ENCODE measurements at places on chromosomes 3 and 15. TPM values are rescaled to one million over a fixed set of nuclear protein-coding genes. Genes with fewer than 3 reads are reported as not detected.

ZNF770 gene
- 22.3 TPM for total RNA-seq

WDR93 gene
- not detected for total RNA-seq

MAP6D1 gene
- 10.8 TPM for total RNA-seq

STRIT1 gene
- not detected for total RNA-seq

GHRL gene
- total RNA-seq, result 1.1 TPM

PLCB2 gene
- 8.7 TPM for total RNA-seq

RBPMS2 gene
- total RNA-seq, result not detected

NANOGP8 gene
- total RNA-seq, result not detected

HMCES gene
- total RNA-seq, result 169 TPM

CCR1 gene
- not detected for total RNA-seq

ZDHHC3 gene
- total RNA-seq, result 93.4 TPM

RLBP1 gene
- total RNA-seq, result not detected

DYNC1LI1 gene
- total RNA-seq, result 26.6 TPM

TPRG1 gene
- not detected for total RNA-seq

- peaks cover 46% of the 10 kb centered on the region for H3K4me1 ChIP-seq
- DNase-seq, result peak; percentile 76
Measured at GRCh38 chr15:49145651-49146609, 9.5 kb downstream of the COPS2 start.

- peak; percentile 93 for DNase-seq
- peaks cover 70% of the 10 kb centered on the region for H3K4me1 ChIP-seq
- peak overlapping the region; percentile 60 for H3K4me3 ChIP-seq
- H3K36me3 ChIP-seq, result no peaks in the 10 kb centered on the region
- peak overlapping the region; percentile 96 for H3K27ac ChIP-seq
- no peaks in the 10 kb centered on the region for H3K27me3 ChIP-seq
Measured at GRCh38 chr15:90046911-90047392, 45.8 kb downstream of the ZNF710 start.

- no peak overlapping the region for H3K4me3 ChIP-seq
- DNase-seq, result no peak
- H3K27ac ChIP-seq, result no peak overlapping the region
- H3K36me3 ChIP-seq, result peaks cover 38% of the 10 kb centered on the region
- H3K27me3 ChIP-seq, result no peaks in the 10 kb centered on the region
- no peaks in the 10 kb centered on the region for H3K4me1 ChIP-seq
Measured at GRCh38 chr15:40985541-40986330, 32.5 kb downstream of the CHAC1 start.

GRCh38 chr3:21729331-21729730, 21.7 kb downstream of the ZNF385D start:
- H3K4me1 ChIP-seq, result no peaks in the 10 kb centered on the region
- H3K27me3 ChIP-seq, result no peaks in the 10 kb centered on the region
- DNase-seq, result no peak

- DNase-seq, result no peak
- H3K36me3 ChIP-seq, result no peaks in the 10 kb centered on the region
- no peaks in the 10 kb centered on the region for H3K27me3 ChIP-seq
- H3K4me3 ChIP-seq, result no peak overlapping the region
- H3K4me1 ChIP-seq, result no peaks in the 10 kb centered on the region
Measured at GRCh38 chr15:86840996-86841395, 761.3 kb downstream of the AGBL1 start.

GRCh38 chr3:106348139-106348690, 479.4 kb upstream of the CBLB start:
- H3K4me1 ChIP-seq, result no peaks in the 10 kb centered on the region
- DNase-seq, result no peak
- no peaks in the 10 kb centered on the region for H3K27me3 ChIP-seq

DNA sequence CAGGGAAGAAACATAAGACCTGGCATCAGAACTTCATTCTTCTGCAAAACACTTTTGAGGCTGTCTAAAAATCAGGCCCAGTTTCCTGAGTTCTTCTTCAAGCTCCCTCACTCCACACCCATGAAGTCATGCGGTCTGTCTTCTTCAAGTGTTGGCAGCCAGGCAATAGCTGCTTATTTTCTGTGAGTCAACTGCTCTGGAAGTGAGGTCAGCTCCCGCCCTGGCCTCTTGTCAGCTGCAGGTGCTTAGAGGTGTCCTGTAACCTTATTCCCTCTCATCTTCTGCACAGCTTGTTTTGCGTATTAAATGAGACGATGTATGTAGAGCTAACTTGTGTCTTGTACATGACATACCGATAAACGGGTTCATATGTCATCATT, 226.1 kb downstream of the ADAMTS17 start:
- DNase-seq, result no peak
- no peaks in the 10 kb centered on the region for H3K4me1 ChIP-seq
- no peaks in the 10 kb centered on the region for H3K36me3 ChIP-seq
- H3K27ac ChIP-seq, result no peak overlapping the region
- 0 out of 2 replicates have a peak, but pooled peaks cover 3% of the 10 kb centered on the region for H3K27me3 ChIP-seq

GRCh38 chr15:98826658-98827057, 178.3 kb downstream of the IGF1R start:
- DNase-seq, result no peak
- no peaks in the 10 kb centered on the region for H3K27me3 ChIP-seq
- H3K27ac ChIP-seq, result no peak overlapping the region
- no peak overlapping the region for H3K4me3 ChIP-seq
- H3K4me1 ChIP-seq, result no peaks in the 10 kb centered on the region

- H3K4me3 ChIP-seq, result no peak overlapping the region
- H3K27ac ChIP-seq, result no peak overlapping the region
- no peaks in the 10 kb centered on the region for H3K27me3 ChIP-seq
- DNase-seq, result no peak
Measured at GRCh38 chr3:159502986-159503385, 485.6 kb upstream of the IL12A start.

DNA sequence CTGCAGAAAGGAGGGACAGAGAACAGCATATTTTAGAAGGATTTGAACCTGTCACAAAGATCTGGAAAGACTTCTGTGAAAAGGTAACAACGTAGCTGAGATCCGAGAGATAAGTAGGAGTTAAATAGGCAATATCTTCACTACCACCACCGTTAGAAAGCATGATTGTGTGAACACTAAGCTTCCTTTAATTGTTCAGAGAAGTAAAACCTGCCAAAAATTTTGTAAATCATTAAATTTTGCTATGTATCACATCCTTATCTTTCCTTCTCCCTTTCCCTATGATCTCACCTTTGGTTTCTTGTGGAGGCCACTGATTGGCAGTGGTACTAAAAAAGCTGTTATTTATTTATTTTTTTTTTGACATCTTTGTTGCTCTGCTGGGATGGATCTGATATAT, 346.9 kb downstream of the NLGN1 start:
- H3K27me3 ChIP-seq, result no peaks in the 10 kb centered on the region
- H3K4me1 ChIP-seq, result no peaks in the 10 kb centered on the region
- H3K4me3 ChIP-seq, result no peak overlapping the region
- no peaks in the 10 kb centered on the region for H3K36me3 ChIP-seq

DNA sequence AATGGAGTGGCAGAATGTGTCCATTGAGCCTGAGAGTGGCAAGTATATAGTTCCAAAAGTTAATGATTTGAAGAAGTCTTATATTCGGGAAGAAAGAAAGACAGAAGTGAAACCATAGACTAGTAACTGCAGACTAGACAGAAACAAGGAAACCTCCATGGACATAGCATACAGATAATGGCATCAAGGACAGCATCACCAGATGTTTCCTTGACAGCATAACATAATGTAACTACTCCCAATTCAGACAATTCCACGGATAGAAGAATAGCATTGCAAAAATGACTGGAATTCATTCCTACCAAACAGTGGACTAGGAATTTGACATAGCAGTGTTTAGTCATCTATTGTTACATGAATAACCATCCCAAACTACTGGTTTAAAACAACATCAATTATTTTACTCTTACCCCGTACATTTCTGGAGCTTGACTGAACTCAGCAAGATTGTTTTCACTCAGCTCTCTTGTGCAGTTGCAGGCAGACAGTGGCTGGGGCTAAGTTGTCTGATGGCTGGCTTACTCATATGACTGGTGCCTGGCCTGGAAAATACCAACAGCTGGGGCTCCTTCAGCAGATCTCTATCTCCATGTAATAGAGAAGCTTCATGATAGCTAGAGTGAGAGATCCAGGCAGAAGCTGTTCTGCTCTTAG, 109.7 kb upstream of the GADL1 start:
- no peak for DNase-seq
- no peaks in the 10 kb centered on the region for H3K4me1 ChIP-seq
- no peaks in the 10 kb centered on the region for H3K27me3 ChIP-seq
- H3K27ac ChIP-seq, result no peak overlapping the region

DNA sequence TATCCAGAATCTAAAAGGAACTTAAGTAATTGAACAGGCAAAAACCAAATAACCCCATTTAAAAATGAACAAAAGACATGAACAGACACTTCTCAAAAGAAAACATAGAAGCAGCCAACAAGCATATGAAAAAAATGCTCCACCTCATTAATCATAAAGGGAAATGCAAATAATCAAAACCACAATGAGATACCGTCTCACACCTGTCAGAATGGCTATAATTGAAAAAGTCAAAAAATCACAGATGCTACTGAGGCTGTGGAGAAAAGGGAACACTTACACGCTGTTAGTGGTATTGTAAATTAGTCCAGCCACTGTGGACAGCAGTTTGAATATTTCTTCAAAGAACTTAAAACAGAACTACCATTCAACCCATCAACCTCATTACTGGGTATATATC, 220.7 kb downstream of the MEX3B start:
- no peak overlapping the region for H3K4me3 ChIP-seq
- DNase-seq, result peak; percentile 55
- peaks cover 33% of the 10 kb centered on the region for H3K4me1 ChIP-seq
- no peaks in the 10 kb centered on the region for H3K36me3 ChIP-seq
- H3K27ac ChIP-seq, result 0 out of 2 replicates have a peak overlapping the region, but pooled peaks have one; percentile 34
- H3K27me3 ChIP-seq, result no peaks in the 10 kb centered on the region

DNA sequence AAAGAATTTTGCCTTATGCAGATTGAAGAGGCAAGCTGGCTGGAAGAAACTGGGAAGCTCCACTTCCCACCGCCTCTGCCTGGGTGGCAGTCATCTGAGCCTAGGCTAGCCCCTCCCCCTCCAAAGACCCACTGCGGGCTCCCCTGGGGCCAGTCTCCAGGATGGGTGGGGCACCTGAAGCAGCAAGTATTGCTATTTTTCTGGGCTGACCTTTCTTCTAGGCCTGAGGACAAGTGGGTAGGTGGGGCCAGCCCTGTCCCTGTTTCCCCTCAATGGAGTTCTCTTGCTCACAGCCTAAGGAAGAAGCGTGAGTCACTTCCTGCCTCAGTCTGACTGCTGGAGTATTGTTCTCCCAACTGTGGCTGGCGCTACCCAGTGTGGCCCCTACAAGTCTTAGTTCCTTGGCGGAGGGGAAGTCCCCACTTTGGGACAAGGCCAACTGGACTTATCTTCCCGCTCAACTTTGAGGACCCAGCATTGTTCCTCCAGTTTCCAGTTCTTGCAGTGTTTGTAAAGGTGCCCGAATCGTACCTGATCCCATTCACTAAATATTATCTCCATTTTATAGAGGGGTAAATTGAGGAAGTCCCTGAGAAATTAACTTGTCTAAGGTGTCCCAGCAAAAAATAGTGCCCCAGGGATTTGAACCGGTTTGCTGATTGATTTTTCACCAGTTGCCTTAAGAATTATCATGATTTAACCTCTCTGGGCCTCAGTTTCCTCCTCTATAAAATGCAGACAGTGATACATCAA, 1.4 kb downstream of the FURIN start:
- H3K27ac ChIP-seq, result no peak overlapping the region
- H3K27me3 ChIP-seq, result no peaks in the 10 kb centered on the region
- no peaks in the 10 kb centered on the region for H3K36me3 ChIP-seq
- H3K4me1 ChIP-seq, result peaks cover 42% of the 10 kb centered on the region
- H3K4me3 ChIP-seq, result peak overlapping the region; percentile 93

- no peak overlapping the region for H3K4me3 ChIP-seq
- no peaks in the 10 kb centered on the region for H3K36me3 ChIP-seq
- no peaks in the 10 kb centered on the region for H3K27me3 ChIP-seq
- no peaks in the 10 kb centered on the region for H3K4me1 ChIP-seq
- DNase-seq, result no peak
Measured at GRCh38 chr15:49372366-49372765, 50.7 kb upstream of the FGF7 start.

DNA sequence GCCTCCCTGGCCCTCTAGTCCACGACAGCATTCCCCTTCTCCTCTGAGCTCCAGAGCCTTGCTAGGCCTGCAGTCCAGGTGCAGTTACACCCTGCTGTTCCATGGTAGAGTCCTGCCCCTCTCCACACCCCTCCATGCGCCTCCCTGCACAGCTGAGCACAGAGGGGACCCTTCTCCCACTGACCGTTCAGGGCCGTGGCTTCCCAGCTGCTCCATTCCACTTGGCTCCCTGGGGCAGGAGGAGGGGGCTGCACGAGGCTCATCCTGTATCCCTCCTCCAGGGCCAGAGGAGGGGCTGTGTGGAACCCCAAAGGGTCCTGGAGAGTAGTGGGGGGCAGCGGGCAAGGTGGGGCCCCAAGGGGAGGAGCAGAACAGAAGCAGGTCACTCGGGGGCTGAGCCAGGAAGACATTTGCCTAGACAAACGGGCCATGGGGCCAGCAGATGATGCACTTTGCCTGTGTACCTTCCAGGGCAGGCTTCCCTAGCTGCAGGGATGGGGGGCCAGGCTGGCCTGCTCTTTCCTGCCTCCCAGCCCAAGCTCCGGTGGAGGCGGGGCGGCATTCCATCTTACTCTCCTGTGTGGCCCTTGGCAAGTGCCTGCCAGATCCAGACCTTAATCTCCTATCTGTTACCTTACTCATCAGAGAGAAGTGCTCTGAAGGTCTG, 20.7 kb upstream of the GOLGA6C start:
- H3K36me3 ChIP-seq, result no peaks in the 10 kb centered on the region
- H3K27ac ChIP-seq, result no peak overlapping the region
- H3K4me3 ChIP-seq, result no peak overlapping the region
- H3K27me3 ChIP-seq, result no peaks in the 10 kb centered on the region

DNA sequence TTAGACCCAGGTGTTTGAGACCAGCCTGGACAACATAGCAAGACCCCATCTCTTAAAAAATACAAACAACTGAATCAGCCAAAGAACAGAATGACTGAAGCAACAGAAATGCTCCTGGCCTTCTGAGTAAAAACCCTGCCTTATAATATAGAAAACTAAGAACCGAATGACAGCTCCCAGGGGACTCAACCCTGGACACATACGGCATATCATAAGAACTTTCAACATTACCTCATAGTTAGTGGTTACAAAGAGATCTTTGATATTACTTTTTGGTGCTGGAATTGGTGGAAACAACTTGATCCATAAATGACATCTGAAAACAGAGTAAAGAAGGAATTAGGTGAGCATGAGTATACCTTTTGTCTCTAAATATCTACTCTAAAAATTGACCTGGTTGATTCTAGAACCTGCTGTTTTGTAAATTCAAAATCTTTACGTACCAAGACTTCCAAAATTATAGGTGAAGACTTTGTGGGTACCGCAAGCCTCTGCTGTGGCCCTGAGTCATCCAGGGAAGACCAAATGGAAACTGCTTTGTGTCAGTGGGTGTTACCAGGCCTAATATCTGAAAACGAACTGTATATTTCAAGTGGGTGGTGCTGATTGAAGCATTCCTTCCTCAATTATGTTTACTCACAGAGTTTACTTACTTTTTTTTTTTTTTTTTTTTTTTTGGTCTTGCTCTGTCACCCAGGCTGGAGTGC, 35.5 kb downstream of the IL5RA start:
- H3K27me3 ChIP-seq, result no peaks in the 10 kb centered on the region
- DNase-seq, result no peak
- no peak overlapping the region for H3K4me3 ChIP-seq
- H3K4me1 ChIP-seq, result no peaks in the 10 kb centered on the region
- no peak overlapping the region for H3K27ac ChIP-seq
